ENCODE measurements at places on chromosomes 3 and 15.

- DNase-seq, result no peak
Observed at GRCh38 chr15:63983061-63983711, 63.1 kb downstream of the DAPK2 start.

- DNase-seq, result no peak
Observed at GRCh38 chr15:90479656-90480055, 50.1 kb upstream of the CRTC3 start.

DNA sequence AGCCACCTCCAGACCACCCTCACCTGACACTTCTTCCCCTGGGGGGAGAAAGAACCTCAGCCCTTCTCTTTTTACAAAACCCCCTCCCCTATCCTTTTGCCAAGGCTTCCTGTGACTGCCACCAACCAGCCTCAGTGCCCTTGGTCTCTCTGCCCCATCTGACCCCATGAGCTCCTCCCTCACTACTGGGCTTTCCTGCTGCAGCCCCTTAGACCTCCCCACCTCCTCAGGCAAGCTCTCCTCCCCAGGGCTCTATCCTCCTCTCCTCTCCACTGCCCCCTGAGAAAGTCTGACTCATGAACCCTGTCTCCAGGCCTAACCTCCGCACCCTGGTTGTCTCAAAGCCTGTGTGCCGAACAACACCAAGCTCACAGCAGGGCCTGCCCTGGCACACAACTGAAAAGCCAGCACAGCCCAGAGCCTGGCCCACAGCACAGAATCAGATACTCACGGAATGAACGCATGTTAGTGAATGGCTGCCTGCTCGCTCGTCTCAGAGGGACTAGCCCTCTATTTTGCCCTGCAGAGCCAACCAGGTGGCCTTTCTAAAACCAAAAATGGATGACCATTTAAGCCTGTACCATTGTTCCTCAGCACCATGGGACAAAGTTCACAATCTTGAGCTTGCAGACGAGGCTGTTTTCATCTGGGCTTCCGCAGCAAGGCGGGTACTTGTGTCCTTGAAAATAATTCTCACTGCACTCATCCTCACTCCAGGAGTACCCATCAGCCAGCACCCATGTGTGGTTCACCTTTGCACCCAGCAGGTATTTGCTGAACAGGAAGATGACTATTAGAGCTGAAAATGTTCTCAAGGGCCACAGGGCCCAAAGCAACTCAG lies 1.7 kb downstream of the CHDH start:
- DNase-seq, result no peak

DNA sequence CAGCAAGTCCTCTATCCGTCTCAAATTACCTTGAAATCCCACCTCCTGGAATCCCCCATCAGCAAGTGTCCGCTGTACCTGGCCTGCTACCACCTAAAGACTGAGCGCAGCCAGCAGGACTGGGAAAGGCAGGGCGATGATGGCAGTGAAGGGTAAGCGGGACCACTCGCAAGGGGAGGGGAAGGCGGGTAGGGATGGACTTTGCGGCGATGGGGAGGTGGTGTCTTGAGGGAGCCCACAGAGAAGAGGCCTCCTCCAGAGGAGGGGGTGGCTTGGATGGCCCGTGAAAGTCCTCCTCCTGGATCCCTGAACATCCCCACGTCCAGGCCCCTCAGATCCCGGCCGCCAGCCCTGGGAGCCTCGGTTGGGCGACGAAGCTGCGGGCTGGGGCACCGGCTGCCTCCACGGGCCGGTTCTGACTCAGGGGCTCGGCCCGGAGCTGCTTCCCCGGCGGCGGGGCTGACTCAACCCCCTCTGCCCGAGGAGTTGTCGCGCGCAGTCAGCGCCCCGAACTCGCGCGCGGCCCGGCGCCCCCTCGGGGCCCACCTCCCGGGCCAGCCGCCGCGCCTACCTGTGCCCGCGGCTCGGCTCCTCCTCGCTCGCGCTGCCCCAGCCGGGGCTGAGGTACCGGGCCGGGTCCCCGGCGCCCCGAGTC lies 512 bp downstream of the LARP6 start:
- DNase-seq, result peak; percentile 3

DNA sequence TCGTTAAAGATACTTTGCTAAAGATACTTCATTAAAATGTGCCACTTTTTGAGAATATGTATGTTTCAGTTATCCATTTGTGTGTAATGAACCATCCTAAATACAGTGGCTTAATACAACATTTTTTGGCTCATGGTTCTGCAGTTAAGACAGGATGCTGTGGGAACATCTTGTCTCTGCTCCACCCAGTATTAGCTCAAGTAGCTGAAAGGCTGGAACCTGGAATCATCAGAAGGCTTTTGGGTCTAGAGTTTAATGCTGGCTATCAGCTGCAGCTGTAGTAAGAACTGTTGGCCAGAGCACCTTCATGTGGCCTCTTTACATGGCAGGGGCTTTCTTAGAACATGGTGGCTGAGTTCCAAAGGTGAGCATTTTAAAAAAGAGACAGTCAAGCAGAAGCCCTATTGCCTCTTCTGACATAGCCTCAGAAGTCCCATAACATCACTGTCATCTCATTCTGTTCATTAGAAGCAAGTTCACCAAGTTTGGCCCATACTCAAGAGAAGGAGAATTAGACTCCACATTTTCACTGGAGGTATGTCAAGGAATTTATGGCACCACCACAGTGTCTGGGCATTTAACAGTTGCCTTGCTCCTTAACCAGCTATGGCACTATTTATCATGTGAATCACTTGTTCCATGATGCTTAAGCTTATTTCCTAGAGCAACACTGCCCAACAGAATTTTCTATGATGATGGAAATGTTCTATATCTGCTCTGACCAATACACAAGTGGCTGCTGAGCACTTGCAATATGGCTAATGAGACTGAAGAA lies 70.4 kb upstream of the PDZRN3 start:
- no peak for DNase-seq

GRCh38 chr3:4825436-4826236 lies 153.6 kb upstream of the BHLHE40 start:
- DNase-seq, result no peak

- peak; percentile 35 for DNase-seq
Observed at GRCh38 chr3:187744169-187745151, 808 bp downstream of the BCL6 start.

DNA sequence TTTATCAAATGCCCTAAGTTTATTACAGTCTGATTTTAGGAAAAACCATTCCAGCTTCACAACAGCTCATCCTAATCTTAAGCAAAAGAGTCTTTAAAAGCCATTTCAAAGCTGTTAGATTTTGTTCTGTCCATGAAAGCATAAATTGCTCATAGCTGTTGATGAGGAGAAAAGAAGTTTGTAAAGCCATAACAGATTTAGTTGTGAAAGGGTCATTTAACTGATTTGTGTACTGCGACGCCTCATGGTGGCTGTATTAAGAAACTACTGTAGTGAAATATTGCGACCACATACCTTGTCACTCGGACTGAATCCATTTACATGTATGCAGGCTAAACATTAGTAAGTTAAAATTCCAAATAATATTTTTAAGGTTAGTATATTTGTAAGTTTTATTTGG lies 20.9 kb downstream of the BBX start:
- DNase-seq, result no peak

DNA sequence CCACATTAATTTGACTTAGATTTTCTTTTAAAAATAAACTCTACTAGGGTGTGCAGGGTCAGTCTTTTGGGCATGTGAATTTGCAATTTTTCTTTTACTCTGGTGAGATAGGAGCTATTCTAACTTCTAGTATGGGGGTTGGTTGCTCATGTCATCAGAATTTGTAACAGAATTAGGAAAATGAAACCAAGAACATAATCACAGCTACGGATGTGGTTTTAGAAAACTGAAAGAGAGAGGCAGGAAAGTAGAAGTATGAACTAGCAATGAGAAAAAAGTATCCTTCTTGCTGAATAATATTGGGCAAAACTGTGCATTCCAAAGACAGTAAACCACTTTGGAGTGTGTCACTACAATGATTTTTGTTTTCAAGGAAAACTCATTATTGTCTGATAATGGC lies 43.3 kb downstream of the ADPGK start:
- no peak for DNase-seq

- no peak for DNase-seq
Observed at GRCh38 chr3:122299215-122299614, 25.8 kb upstream of the CSTA start.

GRCh38 chr3:25023876-25024275 lies 404.2 kb upstream of the RARB start:
- no peak for DNase-seq

DNA sequence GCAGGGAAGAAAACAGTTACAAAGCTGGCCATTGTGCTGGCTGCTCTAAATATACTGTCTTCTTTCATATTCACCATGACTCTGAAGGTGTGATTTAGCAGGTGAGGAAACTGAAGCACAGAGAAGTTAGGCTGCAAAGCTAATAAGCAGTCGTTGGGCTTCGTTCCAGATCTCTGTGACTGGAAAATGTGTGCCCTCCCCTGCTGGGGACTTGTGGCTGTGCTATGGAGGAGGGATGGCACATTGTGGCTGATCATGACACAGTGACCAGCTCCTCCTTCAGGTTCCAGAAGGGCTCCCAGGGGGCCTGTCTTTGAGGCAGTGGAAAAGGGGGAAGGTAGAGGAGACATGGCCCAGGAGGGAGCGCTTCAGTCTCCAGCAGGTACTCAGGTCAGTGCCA lies 19.2 kb downstream of the PXK start:
- no peak for DNase-seq

DNA sequence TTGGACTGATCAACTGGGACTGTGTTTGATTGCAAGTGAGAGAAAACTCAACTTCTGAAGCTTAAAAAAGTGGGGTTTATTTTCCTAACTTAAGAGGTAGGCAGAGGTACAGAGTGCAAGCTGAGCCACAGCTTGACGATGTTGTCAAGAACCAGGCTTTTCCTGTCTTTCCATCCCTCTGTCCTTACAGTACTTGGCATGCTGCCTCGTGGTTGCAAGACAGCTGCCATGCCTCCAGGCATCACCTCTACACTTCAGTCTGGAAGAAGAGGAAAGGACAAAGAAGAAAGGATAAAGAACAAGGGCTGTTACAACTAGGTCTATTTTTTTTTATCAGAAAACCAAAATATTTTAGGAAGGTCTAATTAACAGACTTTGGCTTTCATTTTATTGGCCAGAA lies 51.8 kb upstream of the GALNT15 start:
- DNase-seq, result no peak

Data from stimulated activated CD4-positive, alpha-beta T cell treated with anti-CD3 and anti-CD28 coated beads, Interleukin-15, amount 100 ng/mL, for 1 hour (primary cell).